Stimulated activated CD8-positive, alpha-beta memory T cell treated with anti-CD3 and anti-CD28 coated beads, Interleukin-4, amount 100 ng/mL, for 24 hours (primary cell): ENCODE measurements at places on chromosomes 12 and 14.

- DNase-seq: no peak
Observed at GRCh38 chr14:52446355-52446754, 106.0 kb downstream of the TXNDC16 start.

DNA sequence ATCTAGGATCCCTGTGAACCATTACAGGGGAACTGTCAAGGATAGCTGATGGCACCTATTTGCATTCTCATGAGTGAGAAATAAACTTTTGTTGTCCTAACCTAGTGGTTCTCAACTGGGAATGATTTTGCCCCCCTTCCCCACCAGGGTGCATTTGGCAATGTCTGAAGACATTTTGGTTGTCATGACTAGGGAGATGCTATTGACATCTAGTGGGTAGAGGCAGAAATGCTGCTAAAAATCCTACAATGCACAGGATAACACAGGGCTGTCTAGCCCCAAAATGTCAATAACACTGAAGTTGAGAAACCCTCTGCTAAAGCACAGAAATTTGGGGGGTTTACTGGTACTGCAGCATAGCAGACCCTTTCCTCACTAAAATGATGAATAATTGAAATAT lies 140.9 kb upstream of the SRRM4 start:
- DNase-seq: no peak

GRCh38 chr12:53560912-53561589 lies 53.8 kb upstream of the NPFF start:
- DNase-seq: no peak

DNA sequence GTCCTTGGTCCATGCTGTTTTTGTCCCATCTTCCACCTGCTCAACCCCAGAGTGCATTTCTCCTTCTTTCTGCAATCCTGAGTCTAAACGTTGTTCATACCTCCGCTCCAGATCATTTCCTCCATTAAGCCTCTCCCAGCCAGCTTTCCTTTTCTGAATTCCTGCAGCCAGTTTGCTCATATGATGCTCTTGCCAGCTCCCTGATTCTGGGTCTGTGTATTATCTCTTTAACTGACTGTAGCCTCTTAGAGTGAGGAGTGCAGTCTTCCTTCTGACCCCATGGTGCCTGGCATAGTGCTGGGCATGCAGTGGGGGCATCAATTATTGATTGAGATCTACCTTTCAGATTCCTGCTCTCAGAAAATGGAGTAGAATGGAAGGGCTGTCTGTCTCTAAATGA lies 11.5 kb upstream of the TBPL2 start:
- DNase-seq: no peak

- no peak for DNase-seq
Observed at GRCh38 chr14:101215266-101215665, 311.7 kb upstream of the RTL1 start.

DNA sequence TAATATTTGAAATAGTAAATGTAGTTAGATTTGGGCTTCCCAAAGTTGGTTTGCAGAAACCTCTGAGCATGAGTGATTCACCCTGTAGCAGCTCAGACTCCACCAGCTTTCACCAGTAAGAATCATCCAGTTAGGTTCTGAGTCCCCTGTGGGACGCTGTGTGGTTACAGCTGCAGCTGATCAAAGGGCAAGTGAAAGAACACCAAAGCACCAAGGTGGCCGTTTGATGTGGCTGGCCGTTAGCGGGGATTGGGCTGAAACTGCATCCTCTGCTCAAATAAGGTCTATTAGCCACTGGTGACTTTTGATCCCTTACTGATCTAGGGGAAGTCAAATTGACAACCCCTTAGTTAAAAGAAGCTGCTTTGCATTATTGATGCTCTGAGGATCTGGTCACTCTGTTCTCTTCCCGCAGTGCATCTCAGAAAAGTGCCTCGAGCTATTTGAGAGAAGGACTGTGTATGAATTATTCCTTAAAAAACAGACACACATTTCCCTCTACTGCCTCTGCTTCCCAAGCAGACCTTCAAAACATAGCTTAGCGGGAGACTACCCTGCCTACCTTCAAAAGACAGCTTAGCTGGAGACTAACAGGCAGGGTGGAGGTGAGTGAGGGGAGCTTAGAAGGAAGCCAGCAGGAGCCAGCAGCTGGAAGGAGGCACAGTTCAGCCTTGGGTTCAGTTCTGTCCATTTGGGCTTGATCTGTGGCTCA lies 3.7 kb downstream of the ABHD12B start:
- DNase-seq: peak; percentile 35

- DNase-seq: no peak
Observed at GRCh38 chr12:33093534-33093933, 197.0 kb upstream of the PKP2 start.

- DNase-seq: no peak
Observed at GRCh38 chr12:24796876-24797275, 152.0 kb downstream of the BCAT1 start.

GRCh38 chr14:97382616-97383226 lies 585.5 kb downstream of the VRK1 start:
- DNase-seq: no peak

GRCh38 chr14:53103636-53104340 lies 49.3 kb downstream of the DDHD1 start:
- no peak for DNase-seq

GRCh38 chr14:54174457-54174856 lies 217.8 kb upstream of the BMP4 start:
- no peak for DNase-seq

GRCh38 chr12:44581642-44582242 lies 294.4 kb downstream of the NELL2 start:
- DNase-seq: no peak

DNA sequence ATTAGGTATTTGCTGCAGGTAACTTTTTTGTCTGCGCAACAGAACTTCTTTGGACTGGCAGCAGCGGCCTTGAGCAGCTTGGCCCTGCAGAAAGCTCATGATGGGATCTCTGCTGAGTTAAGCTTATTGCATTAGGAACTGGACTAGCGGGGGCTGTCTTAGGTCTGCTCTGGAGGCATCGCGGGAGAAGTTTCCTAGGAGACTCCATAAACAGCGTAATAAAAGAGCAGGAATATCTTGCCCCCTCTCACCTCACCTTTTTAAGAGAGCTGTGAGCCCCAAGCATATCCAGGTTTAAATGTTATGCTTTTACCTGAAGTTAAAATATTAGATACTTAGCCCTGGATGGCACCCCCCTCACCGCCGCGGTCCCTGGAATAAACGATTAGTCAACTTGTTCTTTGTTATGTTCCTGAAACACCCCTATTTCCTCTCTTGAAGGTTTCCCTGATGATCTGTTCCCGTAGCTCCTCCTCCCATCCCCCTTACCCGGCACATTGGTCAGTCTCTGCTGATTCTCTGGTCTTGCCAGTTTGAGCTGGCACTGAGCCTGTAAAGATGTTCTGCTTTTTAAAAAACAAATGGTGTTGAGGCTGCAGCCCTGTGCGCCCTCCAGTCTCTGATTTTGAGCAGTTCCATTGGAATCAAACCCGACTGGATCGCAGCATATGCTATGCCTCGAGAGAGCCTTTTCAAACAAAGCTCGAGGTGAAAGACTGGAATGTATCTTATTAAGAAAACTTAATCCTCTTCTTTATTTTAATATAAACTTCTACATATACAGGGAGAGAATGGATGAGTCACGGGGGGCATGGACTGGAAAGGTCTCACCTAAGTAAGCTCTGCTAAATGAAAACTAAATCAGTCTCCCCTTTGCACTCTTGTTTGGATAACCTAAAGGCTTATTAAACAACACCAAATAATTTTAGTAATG lies 1.9 kb downstream of the MLXIP start:
- no peak for DNase-seq

DNA sequence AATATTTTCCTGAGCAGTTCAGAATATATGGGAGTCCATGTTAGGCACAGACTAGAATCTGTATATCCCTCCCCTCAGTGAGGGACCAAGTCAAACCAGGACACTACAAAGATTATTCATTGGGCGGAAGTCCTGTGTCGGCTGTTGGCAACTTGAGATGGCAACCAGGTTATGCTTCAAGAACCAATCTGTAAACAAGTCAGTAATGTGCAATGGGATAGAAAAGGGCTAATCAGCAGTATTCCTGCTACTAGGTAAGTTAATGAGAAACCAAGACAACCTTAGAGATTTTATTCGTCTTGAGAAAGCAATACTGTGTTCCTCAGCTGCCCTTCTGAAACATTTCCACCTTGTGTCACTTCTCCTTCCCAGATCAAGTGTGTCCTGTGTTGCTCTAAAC lies 26.4 kb downstream of the ARG2 start:
- DNase-seq: no peak

GRCh38 chr12:92326877-92327276 lies 181.2 kb upstream of the BTG1 start:
- no peak for DNase-seq

GRCh38 chr12:49917166-49917787 lies 13.6 kb upstream of the FAIM2 start:
- no peak for DNase-seq

DNA sequence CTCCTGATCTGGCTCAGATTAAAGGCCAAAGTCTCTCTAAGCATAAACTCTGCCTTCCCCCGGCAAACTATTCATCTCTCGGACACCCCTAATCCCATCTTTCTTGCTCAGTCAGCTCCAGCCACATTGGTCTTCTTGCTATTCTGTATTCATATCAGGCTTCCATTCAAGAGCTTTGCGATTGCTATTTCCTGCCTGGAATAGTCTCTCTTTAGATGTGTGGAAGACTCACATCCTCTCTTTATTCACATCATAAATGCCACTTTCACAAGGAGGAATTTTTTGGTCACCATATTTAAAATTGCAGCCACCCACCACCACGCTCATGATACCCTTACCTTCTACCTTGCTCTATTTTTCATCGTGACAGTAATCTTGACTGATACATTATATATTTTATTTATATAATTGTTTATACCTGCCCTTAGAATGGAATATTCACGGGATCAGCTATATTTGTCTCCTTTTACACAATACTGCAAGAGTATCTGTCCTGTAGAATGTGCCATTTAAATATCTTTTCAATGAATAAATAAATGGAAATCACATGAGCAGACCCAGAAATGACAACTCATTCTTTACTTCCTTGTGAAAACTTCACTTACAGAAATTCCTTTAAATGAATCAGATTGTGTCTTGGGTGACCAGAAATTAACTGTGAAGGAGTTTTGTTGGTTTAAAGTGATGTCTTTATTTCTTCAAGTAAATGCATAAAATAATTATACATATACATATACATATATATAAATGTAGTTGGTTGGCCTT lies 780.6 kb upstream of the FLRT2 start:
- no peak for DNase-seq

- no peak for DNase-seq
Observed at GRCh38 chr12:52907092-52907810, 2.4 kb upstream of the KRT8 start.

GRCh38 chr14:22614240-22614799 lies 16.2 kb downstream of the ABHD4 start:
- no peak for DNase-seq

GRCh38 chr12:22374508-22374907 lies 40.0 kb upstream of the ST8SIA1 start:
- no peak for DNase-seq

GRCh38 chr14:31172084-31172483 lies 35.5 kb downstream of the HECTD1 start:
- DNase-seq: no peak

- no peak for DNase-seq
Observed at GRCh38 chr12:104356231-104357115, 52.9 kb downstream of the EID3 start.

GRCh38 chr12:94584377-94584776 lies 66.0 kb downstream of the TMCC3 start:
- no peak for DNase-seq

GRCh38 chr14:90368946-90369721 lies 27.7 kb upstream of the CALM1 start:
- DNase-seq: no peak
